Bladder microvascular endothelial cell (primary cell): ENCODE measurements at places on chromosomes 7 and 10. TPM values are rescaled to one million over a fixed set of nuclear protein-coding genes. Genes with fewer than 3 reads are reported as not detected.

LAMB1 gene
- 419 and 918 TPM in 2 replicates for total RNA-seq

LRRC61 gene
- total RNA-seq = 0.16 and 3.1 TPM in 2 replicates

DYDC2 gene
- total RNA-seq = not detected in 2 replicates

ASIC3 gene
- 0.16 and 0.44 TPM in 2 replicates for total RNA-seq

FGL2 gene
- total RNA-seq = 0.16 and 0.38 TPM in 2 replicates

ZNF804B gene
- not detected in 2 replicates for total RNA-seq

SLC18A3 gene
- total RNA-seq = not detected in 2 replicates

CALHM1 gene
- not detected in 2 replicates for total RNA-seq

TLX1 gene
- not detected in 2 replicates for total RNA-seq

GPER1 gene
- 0.32 and 1.1 TPM in 2 replicates for total RNA-seq

PROSER2 gene
- 3.9 and 8.0 TPM in 2 replicates for total RNA-seq

FAM25A gene
- not detected in 2 replicates for total RNA-seq

POLR2J2 gene
- 0.97 and 10.5 TPM in 2 replicates for total RNA-seq

CALML5 gene
- not detected in 2 replicates for total RNA-seq

HMX3 gene
- 0.16 TPM in 1 of 2 replicates, not detected in the other for total RNA-seq

PIK3AP1 gene
- total RNA-seq = 0.13 TPM in 1 of 2 replicates, not detected in the other

C10orf62 gene
- total RNA-seq = 0.06 TPM in 1 of 2 replicates, not detected in the other

MDFIC gene
- 12.0 and 36.6 TPM in 2 replicates for total RNA-seq

CALML3 gene
- not detected in 2 replicates for total RNA-seq

PKD2L1 gene
- total RNA-seq = not detected in 2 replicates

GIMAP6 gene
- total RNA-seq = 136 and 201 TPM in 2 replicates

TAC1 gene
- not detected in 2 replicates for total RNA-seq

RPEL1 gene
- 0.06 TPM in 1 of 2 replicates, not detected in the other for total RNA-seq

WIPF3 gene
- total RNA-seq = 0.25 TPM in 1 of 2 replicates, not detected in the other

SFMBT2 gene
- 2.7 and 3.1 TPM in 2 replicates for total RNA-seq

TRIM50 gene
- total RNA-seq = not detected in 2 replicates

FRAT1 gene
- total RNA-seq = 2.6 and 3.1 TPM in 2 replicates

CFAP69 gene
- total RNA-seq = 1.3 and 2.4 TPM in 2 replicates

GBX1 gene
- not detected in 2 replicates for total RNA-seq
